ENCODE measurements at places on chromosomes 5 and 9. TPM values are rescaled to one million over a fixed set of nuclear protein-coding genes. Genes with fewer than 3 reads are reported as not detected.

MAP3K1 gene
- 138 TPM for total RNA-seq

KCNN2 gene
- 0.33 TPM for total RNA-seq

GABRA1 gene
- total RNA-seq = not detected

HIGD2A gene
- 80.2 TPM for total RNA-seq

FOXD4L6 gene
- total RNA-seq = not detected

PCDHA5 gene
- 0.16 TPM for total RNA-seq

OCLN gene
- total RNA-seq = 0.48 TPM

LIFR gene
- 179 TPM for total RNA-seq

PCDHGB3 gene
- total RNA-seq = 10.2 TPM

RASGRF2 gene
- 15.7 TPM for total RNA-seq

ITK gene
- total RNA-seq = 3.3 TPM

NR4A3 gene
- 34.1 TPM for total RNA-seq

MED27 gene
- 20.3 TPM for total RNA-seq

SPATA31C2 gene
- not detected for total RNA-seq

TNIP1 gene
- total RNA-seq = 221 TPM

FYB1 gene
- 11.4 TPM for total RNA-seq

SPACA9 gene
- total RNA-seq = 5.4 TPM

STC2 gene
- total RNA-seq = 502 TPM

SPATA31A3 gene
- not detected for total RNA-seq

TAF11L7 gene
- total RNA-seq = not detected

TXNDC8 gene
- not detected for total RNA-seq

NIPAL4 gene
- 0.29 TPM for total RNA-seq

HBEGF gene
- total RNA-seq = 22.9 TPM

ANKRD55 gene
- total RNA-seq = not detected

PPP2R2B gene
- 1.8 TPM for total RNA-seq

TMEM171 gene
- total RNA-seq = 0.64 TPM

LIX1 gene
- total RNA-seq = not detected

OR1J2 gene
- total RNA-seq = not detected

PCDHGB4 gene
- total RNA-seq = 5.3 TPM

IL4 gene
- not detected for total RNA-seq

Data from breast epithelium (tissue), 4 donors.